Activated naive CD4-positive, alpha-beta T cell (primary cell): ENCODE measurements at places on chromosomes 5 and 9.

- DNase-seq, result peak; percentile 4
Observed at GRCh38 chr5:175895686-175896102, 24.3 kb downstream of the CPLX2 start.

GRCh38 chr5:91146905-91147600 lies 236.1 kb downstream of the ARRDC3 start:
- DNase-seq, result no peak

DNA sequence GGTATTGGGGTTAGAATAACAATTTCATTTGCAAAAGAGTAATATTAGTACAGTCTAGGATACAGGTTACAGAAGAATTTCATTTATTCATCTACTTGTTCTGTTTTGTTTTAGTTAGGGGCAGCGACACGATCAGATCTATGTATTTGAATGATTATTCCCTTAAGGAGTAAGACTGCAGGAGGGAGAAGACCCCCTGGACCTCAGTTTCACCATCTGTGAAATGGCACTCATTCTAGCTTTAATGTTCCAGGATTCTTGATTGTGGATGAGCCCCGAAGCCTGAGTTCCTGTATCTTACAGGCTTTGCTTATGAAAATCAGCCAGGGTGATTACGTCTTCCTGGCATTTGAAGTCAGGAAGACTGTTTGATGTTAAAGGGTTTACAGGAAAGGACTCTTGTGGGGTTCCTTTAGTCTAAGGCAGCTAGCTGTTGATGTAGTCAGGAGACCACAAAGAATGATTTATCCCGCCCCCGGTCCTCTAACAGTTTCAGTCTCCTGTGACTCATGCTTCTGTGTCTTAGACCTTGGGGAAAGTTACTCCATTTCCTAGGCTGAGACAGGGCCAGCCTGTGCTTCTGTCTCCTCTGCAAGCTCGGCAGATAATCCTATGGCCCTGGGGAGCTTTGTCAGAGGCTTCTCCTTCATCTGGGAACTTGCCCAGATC lies 11.5 kb downstream of the SMIM3 start:
- peak; percentile 30 for DNase-seq

- DNase-seq, result no peak
Observed at GRCh38 chr5:78615697-78616096, 32.9 kb downstream of the LHFPL2 start.

DNA sequence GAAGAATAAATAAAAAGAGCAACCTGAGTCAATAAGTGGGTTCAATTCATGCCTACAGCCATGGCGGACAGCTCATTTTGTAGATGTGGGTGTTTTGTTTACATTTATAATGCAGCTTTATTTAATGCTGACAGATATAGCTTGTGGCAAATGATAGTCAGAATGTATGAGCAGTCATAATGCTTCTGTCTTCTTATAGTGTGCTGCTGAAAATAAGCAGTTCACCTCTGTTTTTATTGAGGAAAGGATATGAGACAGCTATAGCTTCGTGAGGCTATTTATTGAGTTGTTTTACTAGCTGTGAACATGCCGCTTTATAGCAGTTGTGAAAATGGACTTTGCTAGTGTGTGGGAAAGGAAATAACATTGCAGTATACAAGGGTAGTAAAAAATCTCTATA lies 147.4 kb downstream of the PBX3 start:
- DNase-seq, result no peak

GRCh38 chr9:15824310-15824709 lies 271.5 kb downstream of the CCDC171 start:
- no peak for DNase-seq

- DNase-seq, result no peak
Observed at GRCh38 chr5:34627794-34628193, 28.3 kb upstream of the RAI14 start.

DNA sequence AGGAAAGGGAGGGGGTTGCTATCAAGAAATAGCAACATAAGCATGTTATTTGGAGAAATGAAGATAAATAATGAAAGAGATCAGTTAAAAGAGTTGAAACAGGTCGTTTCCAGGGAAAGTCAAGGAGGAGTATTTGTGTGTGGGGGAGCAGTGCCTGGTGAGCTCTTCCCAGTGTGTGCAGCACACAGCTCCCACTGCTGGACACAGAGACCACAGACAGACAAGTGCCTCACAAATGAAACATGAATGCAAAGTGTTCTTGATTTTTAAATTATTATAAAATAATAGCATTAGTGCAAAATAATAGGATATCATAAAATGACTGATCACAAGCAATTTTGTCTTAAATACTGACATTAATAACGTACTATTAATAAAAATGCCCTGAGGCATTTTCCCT lies 40.8 kb downstream of the LIFR start:
- no peak for DNase-seq

DNA sequence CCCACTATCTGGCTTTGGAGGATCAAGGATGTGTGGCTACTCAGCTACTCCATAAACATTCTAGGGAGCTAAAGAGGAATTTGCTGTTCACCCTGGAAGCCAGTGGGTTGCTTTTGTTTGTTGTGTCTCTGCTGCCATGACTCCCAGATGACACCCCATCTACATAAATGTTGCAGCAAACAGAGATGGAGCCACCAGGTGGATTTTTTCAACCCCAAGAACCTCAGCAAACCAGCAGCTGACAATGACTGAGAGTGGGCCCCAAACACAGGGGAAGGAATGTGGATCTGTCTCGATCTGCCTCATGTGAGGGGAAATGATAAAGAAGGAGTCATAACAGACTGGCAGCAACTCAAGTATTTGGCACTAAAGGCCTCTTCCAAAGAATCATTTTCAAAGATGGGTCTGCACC lies 132.7 kb upstream of the TNC start:
- no peak for DNase-seq

GRCh38 chr5:73663161-73663859 lies 37.3 kb downstream of the ARHGEF28 start:
- no peak for DNase-seq

- DNase-seq, result no peak
Observed at GRCh38 chr5:76422227-76422626, 19.1 kb downstream of the IQGAP2 start.

GRCh38 chr9:114071197-114071795 lies 6.8 kb downstream of the AMBP start:
- no peak for DNase-seq

DNA sequence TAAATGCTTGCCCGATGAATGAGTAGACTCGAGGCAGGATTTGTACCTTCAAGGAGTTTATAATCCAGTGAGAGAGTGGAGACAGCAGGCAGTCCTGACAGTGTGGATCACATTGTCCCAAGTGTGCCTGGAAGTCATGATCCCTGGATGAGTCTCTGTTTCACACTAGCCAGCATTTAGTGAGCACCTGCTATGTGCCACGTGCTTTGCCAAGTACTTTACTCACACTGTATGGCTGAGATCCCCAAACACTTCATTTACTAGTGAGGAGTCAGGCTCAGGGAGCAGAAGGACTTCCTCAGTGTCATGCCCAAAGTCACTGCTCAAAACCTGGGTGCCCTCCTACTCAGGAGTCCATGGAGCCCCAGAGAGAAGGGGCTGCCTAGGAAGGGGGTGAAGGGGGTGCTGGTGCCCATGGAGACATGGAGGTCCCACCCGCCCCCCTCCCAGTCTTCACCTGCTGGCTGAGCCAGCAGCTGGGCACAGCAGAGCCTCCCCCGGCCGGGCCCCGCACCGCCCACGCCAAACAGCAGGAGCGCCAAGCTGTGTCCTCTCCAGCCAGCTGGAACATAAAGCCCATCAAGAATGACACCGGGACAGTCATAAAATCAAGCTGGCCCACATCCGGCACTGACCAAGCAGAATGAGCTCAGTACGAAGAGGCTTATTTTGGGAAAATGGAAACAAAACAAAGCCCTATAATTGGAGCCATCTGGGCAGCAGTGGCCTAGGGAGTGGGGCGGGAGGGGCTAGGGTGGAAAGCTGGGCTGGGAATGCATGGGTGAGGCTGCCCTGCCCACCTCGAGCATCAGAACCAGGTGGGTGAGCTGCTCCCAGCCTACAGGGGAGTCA lies 10.6 kb downstream of the LAMC3 start:
- no peak for DNase-seq

GRCh38 chr5:100641833-100642232 lies 106.7 kb downstream of the FAM174A start:
- no peak for DNase-seq

- no peak for DNase-seq
Observed at GRCh38 chr5:29079771-29080170, 2041.4 kb upstream of the CDH9 start.

DNA sequence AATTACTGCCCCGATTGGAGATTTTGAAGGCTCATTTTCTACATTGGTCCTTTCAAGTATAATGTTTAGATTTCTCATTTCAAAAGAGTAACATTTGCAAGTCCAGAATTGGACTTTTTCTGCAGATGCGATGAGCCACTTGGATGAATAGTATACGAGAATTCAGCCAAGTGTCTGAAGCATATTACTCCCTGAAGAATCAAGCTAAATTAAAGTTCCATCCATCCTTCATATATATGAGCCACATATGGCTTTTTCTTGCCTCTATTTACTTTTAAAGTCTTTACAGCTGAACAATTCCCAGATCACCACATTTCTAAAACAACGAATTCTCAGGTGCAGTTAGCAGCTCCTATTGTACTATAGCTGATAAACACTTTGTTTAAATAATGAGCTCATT lies 288.7 kb downstream of the CEMIP2 start:
- DNase-seq, result no peak

DNA sequence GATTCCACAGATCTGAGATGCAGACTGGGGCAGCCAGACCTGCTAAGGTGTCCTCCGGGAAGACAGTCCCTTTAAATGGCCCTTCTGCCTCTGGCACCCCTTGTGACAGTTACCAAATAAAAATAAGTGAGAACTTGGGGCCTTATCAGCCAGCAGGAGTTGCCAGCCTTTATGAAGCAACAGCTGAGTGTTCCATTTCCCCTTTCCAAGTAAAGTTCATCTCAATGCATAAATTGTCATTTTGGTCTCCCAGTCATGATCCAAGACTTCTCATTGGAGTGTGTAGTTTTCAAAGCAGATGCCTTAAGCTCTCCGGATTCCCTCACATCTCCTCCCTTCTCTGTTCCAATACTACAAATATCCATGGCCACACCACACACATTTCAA lies 4.1 kb downstream of the PTCH1 start:
- no peak for DNase-seq

GRCh38 chr9:89606049-89606623 lies 1.3 kb downstream of the GADD45G start:
- peak; percentile 29 for DNase-seq

- no peak for DNase-seq
Observed at GRCh38 chr5:102974177-102974576, 145.8 kb downstream of the GIN1 start.

DNA sequence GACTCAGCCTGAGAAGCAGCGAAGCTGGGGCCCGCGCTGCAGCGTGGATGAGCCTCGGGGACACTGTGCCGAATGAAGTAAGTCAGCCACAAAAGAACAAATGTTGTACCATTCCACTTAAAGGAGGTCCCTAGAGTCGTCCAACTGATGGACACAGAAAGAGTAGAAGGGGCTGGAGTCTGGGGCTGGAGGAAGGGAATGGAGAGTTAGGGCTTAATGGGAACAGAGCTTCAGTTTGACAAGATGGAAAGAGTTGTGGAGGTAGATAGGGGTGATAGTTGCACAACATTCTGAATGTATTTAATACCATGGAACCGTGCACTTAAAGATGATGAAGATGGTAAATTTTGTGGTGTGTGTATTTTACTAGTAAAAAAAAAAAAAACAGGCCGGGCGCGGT lies 119.9 kb downstream of the EHMT1 start:
- DNase-seq, result no peak

GRCh38 chr9:121225240-121225639 lies 23.6 kb upstream of the RAB14 start:
- no peak for DNase-seq

DNA sequence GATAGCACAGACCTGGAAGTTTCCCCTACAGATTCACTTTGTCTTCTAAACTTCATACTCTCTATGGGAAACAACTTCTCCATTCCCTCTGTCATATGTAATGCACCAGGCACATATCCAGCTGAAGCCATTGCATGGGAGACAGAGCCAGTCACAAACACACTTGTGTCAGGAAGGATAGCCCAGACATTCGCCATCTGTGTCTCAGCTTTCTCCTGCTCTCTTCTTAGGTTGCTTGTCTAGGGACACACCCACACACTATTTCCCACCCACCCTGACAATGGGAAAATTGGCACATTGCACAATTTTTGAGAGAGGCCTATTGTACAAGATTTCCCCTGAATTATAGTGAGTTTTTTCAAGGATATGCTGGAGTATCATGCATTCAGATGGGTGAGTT lies 158.4 kb upstream of the MPDZ start:
- no peak for DNase-seq

DNA sequence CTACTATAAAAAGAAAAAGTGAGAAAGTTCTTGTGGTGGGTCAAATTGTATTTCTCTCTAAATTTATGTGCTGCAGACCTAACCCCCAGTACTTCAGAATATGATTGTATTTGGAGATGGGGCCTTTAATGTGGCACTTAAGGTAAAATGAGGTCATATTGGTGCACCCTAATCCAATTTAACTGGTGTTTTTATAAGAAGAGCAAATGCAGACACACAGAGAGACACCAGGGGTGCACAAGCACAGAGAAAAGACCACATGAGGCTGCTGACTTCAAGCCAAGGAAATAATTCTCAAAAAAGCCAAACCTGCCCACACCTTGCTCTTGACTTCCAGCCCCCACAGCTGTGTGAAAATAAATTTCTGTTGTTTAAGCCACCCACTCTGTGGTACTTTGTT lies 80.2 kb upstream of the HTR4 start:
- DNase-seq, result no peak

DNA sequence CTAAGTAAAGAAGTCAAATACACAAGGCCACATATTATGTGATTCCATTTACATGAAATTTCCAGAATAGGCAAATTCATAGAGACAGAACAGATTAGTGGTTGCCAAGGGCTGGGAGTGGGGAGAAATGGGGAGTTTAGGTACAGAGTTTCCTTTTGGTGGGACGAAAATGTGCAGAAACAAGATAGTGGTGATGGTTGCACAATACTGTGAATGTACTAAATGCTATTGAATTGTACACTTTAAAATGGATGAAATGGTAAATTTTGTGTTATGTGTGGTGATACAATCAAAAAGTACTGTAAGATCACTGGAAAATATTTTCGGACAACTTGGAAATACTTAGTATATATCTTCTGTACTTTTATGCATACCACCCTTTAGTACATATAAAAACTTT lies 15.0 kb downstream of the ECM2 start:
- DNase-seq, result no peak

GRCh38 chr5:82218374-82219156 lies 59.6 kb downstream of the RPS23 start:
- no peak for DNase-seq

DNA sequence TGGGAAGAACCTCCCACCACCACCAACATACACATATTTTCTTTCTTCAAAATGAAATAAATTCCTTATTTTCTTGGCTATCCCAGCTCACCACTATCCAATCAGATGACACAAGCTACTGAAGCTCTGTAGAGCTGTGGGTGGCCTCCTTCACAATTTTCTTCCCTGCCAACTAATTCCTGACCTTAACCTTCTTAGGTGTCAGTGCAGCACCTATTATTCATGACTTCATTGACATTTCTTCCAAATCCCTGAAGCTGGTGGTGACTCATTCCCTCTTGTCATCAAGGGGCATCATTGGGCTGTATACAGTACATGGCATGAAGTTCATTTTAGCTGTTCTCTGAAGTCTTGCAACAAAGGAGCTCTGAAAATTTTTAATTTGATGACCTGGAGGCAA lies 42.0 kb upstream of the ADRA1B start:
- DNase-seq, result no peak
